ENCODE measurements at places on chromosomes 7 and 10.

DNA sequence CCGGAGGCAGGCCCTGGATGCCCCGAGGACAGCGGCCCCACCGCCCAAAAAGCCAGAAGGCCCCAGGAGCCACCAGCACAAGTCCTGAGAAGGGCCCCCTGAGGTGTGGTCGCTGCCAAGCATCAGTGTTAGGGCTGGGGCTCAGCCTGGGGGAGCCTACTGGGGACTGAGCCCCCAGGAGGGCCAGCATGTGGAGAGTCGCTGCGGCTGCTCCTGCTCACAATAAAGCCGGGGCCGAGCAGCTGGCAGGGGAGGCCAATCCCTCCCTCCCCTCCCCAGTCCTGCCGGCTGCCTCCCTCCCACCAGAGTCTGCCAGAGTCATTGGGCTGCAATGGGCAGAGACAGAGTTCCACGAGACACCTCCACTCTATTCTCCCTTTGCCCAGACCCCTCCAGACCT lies 3.1 kb upstream of the ASIC3 start:
- DNase-seq = no peak

GRCh38 chr7:48111596-48111995 lies 22.5 kb downstream of the UPP1 start:
- DNase-seq = no peak

DNA sequence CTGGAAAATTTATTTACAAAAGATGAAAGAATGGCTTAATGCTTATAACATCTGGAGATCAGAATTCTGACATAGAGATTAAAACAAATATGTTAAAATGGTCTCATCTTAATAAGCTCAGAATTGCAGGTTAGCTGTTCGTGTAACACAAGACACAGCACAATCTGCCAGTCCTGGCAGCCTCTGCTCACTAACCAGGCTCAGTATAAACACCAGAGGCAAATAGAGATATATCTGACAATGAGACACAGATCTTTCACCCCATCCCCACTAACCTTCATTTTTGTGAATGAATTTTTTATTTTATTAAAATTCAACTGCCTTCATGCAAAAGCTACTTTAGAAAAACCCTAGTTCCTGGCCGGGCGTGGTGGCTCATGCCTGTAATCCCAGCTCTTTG lies 51.8 kb downstream of the RELN start:
- DNase-seq = no peak

DNA sequence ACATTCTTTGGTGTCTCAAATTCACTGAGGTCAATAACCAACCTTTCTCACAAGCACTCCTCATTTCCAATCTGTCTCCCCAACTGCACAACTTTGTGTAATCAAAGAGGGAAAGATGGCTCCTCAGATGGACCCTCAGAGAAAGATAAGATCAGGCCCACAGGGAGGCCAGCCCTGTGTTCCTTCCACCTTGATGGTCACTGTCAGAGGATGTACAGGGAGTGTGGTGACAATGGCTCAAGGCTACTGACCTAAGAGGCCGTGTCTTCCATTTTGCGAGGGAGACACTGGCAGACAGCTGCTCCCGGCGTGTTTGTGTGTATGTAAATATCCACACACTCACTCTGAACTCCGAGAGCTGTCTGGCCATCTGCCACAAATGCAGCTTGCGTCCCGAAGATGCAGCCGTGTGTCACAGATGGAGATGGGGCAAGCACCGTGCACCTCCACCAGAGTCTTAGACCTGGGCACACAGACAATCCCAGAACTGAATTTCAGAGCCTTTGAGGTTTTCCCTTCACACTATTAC lies 712.1 kb upstream of the NRP1 start:
- no peak for DNase-seq

- DNase-seq = no peak
Observed at GRCh38 chr10:62594093-62594520, 210.4 kb upstream of the ADO start.

- no peak for DNase-seq
Observed at GRCh38 chr10:90051053-90051452, 349.7 kb downstream of the KIF20B start.

DNA sequence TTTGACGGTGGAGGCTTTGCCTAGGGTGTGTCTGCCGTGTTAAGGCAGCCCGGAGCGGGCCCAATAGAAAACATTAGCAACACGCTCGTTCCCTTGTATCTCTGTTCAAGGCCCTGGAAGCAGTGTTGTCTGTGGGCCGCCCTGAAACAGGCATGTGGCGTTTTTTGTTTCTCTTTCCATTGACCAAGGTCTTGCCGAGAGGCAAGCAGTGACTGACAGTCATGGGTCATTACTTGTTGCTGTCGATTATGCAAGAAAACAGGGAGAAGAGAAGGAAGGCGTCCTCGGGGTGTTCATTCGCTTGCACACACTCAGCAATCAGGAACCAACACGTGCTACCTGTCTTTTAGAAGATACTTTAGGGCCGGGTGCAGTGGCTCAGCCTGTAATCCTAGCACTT lies 92.5 kb downstream of the EZH2 start:
- no peak for DNase-seq

DNA sequence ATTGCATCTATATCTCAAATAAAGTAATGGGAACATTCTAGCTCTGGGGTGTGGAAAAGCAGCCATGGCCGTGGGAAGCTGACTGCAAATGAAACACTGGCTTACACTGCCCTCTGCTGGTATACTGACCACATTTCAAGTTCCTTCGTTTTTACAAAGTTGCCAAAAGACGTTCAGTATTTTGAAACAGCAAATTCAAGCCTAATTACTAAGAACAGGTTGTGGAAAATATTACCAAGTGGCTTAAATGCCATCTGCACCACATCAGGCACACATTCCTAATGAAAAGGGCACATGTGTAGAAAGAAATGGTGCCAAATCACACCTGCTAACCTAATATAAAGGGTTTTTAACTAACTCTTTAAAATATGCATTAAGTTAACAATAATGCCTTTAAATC lies 83.9 kb downstream of the JAZF1 start:
- peak; percentile 41 for DNase-seq

Measured in GF-D8 (cell line).